Calu3 (cell line): ENCODE measurements at places on chromosomes 3 and 15. TPM values are rescaled to one million over a fixed set of nuclear protein-coding genes. Genes with fewer than 3 reads are reported as not detected.

Gene ACKR2
- total RNA-seq: 0.45 and 1.5 TPM in 2 replicates

- DNase-seq: no peak
These were observed 66.0 kb downstream of the MBNL1 start for GRCh38 chr3:152334761-152335160.

GRCh38 chr3:76943058-76943457, 96.8 kb upstream of the ROBO2 start:
- peak; percentile 43 for DNase-seq

DNA sequence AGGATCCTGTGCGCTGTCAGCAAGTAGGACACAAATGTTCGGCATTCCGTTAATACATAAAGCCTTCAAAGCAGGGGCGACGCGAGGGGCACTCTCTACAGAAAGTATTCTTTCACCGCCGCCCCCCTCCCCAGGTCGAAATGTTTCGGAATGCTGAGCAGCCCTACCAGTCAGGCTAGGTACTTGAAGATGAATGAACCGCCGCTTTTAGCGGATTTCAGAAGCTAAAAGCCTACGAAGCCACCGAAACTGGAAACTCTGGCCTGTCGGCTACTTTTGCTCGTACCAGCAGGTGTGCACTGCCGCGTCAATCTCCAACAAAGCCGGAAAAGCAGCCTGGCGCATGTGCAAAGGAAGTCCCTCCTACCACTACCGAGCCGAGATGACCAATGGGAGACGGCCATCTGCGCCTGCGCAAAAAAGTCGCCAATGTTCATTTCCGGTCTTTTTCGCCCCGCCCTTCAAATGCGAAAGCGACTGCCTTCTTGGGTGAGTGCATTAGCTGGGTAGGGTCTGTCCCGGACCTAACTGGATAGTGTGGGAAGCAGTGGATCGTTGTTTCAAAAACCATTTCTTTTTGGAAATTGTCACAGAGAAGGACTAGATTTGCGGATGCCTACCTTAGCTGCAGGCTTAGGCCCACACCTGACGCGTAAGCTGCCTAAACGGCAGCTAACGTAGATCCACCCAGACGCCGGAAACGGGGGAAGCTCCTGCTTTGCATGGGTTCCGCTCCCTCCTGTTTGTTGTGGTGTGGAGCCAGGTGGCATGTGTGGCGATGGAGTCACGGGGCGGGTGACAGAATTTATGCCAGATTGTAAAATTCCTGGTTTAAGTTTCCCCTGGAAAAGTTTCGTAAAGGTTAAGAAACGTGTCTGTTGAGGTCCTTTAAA, at the start of gene WDR5B:
Gene WDR5B, minus strand, starts transcription at position 301 of the 893 bp plus-strand sequence. CDS start 534 bp downstream, outside the sequence.
- DNase-seq: peak; percentile 96

Gene TMEM45A
- total RNA-seq: 0.73 and 0.95 TPM in 2 replicates

GRCh38 chr15:67761343-67761742, 64.0 kb upstream of the SKOR1 start:
- no peak for DNase-seq

DNA sequence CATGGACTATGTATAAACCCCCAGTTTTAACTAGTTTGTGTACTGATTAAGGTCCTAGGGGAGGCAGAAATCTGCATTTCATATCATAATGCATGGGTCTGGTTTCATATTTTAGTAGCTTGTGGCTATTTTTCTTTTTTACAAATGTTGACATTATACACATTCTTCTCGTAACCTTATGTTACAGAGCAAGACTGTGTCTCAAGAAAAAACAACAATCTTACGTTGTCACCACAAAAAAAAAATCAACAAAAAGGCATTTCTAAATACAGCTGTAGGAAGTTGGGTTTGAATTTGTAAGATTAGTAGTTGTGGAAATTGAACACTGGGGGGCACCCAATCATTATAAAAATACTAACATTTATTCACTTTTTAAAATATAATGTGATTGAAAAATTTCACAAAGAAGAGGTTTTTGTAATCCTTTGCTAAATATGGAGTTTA, 17.9 kb downstream of the SERP1 start:
- no peak for DNase-seq

- DNase-seq: no peak
These were observed 177.3 kb downstream of the NFKBIZ start for GRCh38 chr3:102026656-102027055.
